Fibroblast of skin of scalp (primary cell): ENCODE measurements at places on chromosomes 4 and X.

DNA sequence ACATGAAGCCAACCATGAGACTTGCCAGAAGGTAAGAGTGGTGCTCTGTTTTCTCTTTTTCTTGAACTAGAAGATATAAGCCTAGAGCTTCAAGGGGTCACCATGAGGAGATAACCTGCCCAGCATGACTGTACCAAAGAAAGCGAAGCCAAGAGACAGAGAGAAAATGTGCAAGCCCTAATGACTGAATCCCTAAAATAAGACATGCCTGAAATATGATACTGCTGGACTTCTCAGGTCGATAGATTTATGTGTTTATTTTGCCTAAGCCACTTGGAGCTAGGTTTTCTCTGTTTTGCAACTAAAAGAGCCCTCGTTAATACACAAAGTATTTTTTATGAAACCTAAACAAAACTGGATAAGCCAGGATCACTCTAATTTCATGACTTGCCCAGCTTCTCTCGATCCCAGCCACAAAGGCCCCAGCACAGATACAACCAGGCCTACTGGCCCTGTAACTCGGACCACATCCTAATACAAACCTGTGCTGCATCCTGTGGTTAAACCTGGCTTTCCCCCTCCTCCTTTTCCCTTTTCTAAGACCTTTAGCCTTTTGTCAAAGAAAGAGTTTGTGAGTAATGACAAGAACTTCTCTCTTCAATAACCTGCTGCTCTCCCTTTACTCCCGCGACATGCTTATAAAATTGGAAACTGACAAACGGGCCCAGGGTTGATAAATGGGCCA lies 185.8 kb downstream of the APBB2 start:
- DNase-seq, result no peak

- DNase-seq, result peak; percentile 24
These were observed 305.7 kb downstream of the PDHA2 start for GRCh38 chr4:96145601-96146000.

- no peak for DNase-seq
These were observed 847.6 kb upstream of the LCORL start for GRCh38 chr4:18869166-18869565.

- DNase-seq, result peak; percentile 40
These were observed 40.6 kb upstream of the LSM6 start for GRCh38 chr4:146134761-146135445.

DNA sequence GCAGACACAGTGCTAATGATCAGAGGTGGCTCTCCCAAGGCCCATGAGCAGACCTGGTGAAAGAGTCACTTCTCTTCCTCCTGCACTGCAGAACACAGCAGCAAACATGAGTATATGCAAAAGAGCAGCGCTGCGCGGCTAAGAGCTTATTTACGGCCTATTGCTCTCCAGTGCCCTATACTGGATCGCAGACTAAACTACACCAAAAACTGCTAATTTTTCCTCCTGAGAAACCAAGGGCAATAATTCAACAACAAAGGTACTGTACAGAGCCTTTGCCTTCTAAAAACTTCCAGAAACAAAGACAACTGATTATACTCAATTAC lies 702.5 kb downstream of the ARAP2 start:
- DNase-seq, result no peak

- DNase-seq, result no peak
These were observed 459.5 kb downstream of the ANKRD50 start for GRCh38 chr4:124253080-124253479.

DNA sequence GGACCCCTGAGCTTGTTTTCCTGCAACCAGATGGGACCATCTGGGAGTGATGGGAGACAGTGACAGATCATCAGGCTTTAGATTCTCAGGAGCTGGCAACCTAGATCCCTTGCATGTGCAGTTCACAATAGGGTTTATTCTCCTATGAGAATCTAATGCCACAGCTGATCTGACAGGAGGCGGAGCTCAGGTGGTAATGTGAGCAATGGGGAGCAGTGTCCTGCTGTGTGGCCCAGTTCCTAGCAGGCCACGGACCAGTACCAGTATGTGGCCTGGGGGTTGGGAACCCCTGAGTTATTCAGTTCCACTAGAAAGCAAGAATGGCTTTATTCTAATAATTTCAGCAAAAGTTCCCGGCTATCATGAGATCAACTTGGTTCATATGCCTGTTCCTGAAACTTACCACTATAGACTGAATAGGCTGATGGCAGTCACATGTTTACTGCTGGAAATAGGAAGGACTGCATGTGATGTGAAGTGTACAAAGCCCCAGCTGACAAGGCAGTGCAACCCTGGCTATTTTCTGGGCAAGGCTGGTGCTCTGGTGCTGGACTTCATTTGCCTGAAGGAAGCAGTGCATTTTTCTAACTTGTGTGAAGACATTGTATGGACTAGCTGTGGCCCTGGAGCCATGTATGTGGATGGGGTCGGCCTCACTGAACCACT lies 107.2 kb downstream of the SPRY1 start:
- no peak for DNase-seq

DNA sequence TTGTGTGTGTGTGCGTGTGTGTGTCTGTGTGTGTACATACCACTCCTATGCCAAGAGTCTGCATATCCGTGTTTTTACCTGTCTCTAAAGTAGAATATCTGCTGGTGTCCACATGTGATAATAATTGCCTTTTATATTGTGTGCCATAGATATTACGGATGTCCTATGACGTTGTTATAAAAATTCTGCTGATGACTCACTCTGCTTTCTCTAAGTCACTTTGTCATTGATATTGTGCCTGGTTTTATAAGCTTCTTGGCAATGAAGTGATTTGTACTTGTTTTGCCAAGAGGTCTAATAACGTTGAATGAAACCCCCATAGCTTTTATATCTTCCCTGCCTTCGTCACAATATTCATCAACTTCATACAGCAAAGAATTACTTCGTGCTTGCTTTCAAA lies 102.6 kb upstream of the C1GALT1C1 start:
- DNase-seq, result no peak

GRCh38 chr4:67465763-67466052 lies 79.6 kb downstream of the CENPC start:
- DNase-seq, result no peak

GRCh38 chr4:6885953-6886557 lies 23.6 kb upstream of the TBC1D14 start:
- DNase-seq, result peak; percentile 69

- no peak for DNase-seq
These were observed 25.0 kb upstream of the TMLHE start for GRCh38 chrX:155637714-155638113.
